Globus pallidus (tissue), 1 donor: ENCODE measurements at places on chromosomes 5 and 9.

- DNase-seq: no peak
These were observed 10.5 kb upstream of the IL13 start for GRCh38 chr5:132647473-132647872.

GRCh38 chr9:20537294-20537693 is 85.0 kb downstream of the MLLT3 start:
- DNase-seq: no peak

GRCh38 chr9:3151672-3152576 is 308.0 kb upstream of the PUM3 start:
- DNase-seq: no peak

DNA sequence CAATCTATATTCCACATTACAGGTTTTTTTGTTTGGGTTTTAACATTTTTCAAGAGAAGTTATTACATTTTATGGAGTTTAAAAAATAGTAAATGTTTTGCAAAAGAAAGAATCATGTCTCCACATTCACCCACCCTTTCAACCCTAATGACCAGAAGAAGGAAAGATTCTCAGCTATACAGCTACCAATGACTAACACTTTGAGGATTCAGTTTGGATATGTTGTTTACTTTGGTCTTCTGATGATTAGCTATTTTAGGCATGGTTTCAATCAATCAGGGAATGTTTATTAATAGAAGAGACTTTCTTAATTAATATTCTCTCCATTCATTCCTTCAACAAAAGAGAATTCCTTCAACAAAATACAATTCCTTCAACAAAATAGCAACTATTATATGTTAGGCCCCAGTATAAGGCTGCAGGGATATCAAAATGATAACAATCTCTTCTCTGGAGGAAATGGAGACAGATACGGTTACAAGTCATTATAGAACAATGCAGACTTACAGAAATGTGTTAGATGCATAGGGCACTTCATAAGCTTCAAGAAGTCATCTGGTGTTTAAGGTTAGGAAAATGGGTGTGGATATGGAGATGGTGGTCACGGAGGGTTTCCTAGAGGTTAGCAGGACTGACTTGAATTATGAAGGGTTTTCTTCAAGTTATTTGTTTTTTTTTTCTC is 9.3 kb upstream of the NR3C1 start:
- no peak for DNase-seq

DNA sequence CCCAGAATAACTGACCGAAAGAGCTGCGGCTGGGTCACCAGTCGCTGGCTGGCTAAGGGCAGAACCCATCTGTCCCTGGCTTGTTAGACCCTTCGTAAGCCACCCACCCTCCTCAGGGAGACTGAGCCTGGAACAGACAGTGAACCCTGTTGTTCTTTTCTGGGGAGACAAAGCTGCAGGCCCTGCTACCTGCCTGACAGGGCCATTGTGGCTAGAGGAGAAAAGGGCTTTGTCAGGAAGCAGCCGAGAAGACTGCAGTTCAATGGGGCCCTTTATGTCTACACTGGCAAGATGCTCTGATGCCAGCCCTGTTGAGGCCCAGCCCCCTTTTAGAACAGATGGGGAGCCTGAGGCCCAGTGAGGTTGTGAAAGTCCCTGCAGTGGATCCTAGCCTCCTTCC is 3.7 kb upstream of the NIPAL4 start:
- peak; percentile 99 for DNase-seq

- no peak for DNase-seq
These were observed 21.3 kb downstream of the MSX2 start for GRCh38 chr5:174745590-174746103.

DNA sequence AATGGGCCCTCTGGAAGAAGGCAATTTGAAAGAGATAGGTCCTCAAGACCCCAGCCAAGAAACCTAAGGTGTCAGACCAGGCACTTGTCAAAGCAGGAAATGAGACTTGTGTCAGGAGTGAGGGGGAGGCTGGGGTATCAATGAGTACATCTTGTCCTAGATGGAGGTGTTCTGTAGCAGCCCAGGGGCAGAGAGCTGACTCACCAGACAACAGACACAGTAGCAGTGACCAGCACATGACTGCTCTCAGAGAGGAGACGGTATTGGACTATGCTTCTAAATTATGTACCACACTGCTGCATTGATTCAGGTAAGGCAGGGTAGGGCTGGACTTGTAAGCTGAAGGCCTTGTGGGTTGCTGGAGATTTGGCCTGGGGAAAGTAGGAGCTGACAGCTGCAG is 551.2 kb upstream of the KLF4 start:
- no peak for DNase-seq

- peak; percentile 16 for DNase-seq
These were observed 122.9 kb downstream of the CAVIN4 start for GRCh38 chr9:100700689-100701318.

GRCh38 chr5:181203093-181203711 is 1.8 kb downstream of the TRIM7 start:
- DNase-seq: no peak

GRCh38 chr9:121478816-121479676 is 20.6 kb downstream of the GGTA1 start:
- DNase-seq: no peak

DNA sequence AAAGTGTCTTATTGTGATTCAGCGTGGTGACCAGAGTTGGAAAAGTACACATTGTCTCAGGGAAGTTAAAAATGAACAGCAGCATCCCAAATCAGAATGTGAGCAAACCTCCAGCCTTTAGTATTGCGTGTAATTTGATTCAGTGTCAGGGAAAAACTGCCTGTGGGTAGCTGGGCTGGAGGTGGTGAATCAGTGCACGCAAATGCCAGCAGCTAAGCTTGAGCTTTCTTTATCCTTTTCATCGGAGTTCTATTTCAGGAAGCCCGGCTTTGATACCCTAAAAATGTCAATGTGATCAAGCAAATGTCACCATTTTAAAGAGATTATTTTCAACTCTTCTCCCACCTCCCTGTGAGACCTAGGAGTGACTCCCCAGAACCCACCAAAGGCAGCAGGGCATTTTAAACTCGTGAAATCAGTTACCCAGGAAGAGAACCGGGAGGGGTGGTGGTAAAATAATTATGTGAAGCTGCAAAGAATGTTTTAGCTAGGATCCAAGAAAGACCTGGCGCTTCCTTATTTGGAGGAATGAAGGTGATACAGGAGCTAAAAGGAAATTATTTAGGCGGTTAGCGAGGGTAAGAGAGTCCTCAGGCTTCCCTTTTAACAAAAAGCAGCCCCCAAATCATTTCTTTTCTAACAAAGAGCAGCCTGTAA is 25.7 kb upstream of the C5orf47 start:
- no peak for DNase-seq

DNA sequence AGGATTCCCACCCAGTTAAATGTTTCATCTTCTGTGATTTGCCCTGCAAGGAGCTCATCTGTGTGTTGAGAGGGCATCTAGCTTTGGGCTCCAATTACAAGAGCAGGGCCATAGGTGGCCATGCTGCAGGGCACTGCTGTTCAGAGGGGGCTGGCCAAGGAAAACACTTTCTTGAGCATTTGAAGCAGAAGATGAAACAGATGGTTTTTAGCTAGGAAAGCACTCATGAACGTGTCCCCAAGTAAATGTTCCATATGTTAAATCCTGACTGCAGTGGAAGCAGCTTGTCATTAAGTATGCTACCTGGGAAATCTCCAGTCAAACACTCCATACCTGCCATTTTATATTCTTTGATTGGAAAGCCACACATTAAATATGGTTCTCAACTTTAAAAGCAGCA is 176.6 kb downstream of the FBXL7 start:
- no peak for DNase-seq

DNA sequence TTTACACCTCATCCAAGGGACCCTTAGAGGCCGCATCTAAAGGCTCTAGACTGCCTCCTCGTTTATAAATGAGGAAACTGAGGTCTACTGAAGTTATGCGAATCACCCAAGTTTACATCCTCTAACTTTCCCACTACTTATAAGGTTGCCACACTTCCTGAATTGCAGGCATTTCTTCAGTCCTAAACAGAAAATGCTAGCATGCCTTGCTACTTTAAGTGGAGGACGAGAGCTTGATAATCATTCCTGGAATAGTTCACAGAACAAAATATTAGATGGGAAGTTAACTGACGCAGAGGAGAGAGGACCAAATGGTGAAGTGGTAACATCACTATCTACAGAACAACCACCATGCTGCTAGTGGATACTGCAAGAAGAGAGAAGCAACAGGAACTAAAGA is 85.8 kb downstream of the GNAQ start:
- no peak for DNase-seq

- DNase-seq: no peak
These were observed 37.9 kb upstream of the RASA1 start for GRCh38 chr5:87229780-87230179.

DNA sequence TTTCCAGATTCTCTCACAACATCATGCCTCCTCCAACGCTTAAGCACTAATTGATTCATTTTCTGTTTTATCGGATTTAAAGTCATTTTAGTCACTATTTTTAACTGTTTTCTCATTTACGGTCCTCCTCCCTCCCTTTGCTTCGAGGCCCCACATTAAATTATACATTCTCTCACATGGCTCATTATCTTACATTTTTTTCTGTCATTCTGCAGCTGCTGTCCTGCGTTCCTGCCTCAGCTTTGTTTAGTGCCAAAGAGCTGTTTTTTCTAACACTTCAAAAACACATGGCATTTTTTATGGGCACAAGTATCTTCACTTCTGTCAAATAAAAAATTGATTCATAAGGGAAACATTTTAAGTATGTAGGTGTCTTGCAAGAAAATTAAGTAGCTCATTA is 130.1 kb upstream of the FST start:
- no peak for DNase-seq

DNA sequence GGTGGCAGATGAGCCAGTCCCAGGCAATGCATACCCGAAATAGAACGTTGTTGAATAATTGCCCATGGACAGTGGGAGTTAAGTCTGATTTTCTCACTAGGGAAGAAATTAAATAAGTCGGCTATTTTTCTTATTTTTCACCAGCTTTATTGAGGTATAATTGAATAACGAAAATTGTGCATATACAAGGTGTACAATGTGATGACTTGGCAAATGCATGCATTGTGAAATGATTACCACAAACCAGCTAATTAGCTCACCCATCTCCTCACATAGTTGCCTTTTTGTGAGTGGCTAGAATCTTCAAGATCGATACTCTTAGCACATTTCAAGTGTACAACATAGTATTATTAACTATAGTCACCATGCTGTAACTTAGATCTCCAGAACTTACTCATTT is 249.6 kb downstream of the ROR2 start:
- no peak for DNase-seq

- no peak for DNase-seq
These were observed 202.1 kb downstream of the TSSK1B start for GRCh38 chr5:113232667-113233066.

DNA sequence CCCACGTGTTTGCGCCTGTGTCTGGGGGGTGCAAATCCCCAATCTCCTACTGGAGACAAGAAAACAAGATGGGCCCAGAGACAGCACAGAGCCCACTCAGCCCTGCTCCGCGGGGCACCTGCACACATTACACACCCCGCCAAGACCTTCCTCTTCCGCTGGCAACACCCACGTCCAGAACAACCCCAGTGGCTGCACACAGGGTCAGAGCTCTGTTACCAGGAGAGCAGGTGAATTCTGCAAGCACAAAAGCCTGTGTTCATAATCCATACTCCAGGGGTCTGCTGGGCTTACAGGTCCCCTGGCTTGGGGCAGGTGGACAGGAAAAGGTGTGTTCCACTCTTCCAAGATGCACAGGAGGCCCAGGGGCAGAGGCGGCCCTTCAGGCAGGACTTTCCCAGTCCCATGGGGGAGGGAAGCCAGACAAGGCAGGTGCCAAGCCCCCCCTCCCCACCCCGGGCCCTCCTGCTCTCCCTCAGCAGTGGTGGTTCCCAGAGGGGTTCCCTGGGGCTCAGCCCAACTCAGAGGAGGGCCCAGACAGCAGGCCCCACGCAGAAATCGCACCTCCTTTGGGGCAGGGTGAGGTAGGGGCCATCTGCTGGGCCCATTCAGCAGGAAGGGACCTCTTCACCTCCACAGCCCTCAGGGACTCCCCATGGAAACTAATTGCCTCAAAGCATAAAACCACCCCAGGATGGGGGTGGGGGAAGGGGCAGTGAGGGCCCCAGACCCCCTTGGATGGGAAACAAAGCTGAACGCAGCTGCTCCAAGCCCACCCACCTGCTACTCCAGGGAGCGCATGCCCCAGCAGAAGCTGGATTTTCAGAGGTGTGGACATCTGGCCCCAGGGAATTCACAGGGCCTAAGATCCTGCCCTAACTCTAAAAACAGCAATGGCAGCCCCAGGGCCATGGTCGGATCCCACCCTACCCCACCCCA is 105.3 kb downstream of the VAV2 start:
- DNase-seq: no peak

DNA sequence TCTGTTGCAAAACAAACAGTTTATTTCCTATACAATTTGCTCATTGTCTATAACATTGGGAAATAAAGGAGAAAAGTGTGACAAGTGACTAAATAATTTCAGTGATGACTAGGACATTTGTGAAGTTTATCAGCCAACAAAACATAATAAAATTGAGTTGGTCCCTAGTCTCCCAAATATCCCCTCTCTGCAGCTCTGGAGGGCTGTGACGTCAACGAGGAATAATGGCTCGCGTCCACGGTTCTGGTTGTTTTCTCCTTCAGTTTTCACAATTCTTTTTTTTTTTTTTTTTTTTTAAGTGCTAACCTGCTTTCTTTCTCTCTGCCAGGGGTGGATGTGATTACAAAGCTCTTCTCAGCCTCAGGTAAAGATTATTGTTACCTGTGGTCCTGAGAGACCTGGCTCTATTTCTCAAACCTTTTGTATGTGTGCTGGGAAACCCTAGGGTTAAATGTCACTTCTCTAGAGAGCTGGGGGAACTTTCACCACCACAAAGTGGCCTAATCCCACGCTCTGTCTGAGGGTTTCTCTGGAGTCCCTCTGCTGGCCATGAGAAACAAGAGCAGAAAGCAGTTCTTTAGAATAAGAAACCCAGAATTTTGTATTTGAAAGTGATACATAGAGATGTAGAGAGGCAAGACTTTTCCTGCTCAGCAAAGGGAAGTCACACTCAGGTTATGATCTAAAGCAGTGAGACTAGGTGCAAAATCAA is 36.2 kb upstream of the ANKRD55 start:
- no peak for DNase-seq

DNA sequence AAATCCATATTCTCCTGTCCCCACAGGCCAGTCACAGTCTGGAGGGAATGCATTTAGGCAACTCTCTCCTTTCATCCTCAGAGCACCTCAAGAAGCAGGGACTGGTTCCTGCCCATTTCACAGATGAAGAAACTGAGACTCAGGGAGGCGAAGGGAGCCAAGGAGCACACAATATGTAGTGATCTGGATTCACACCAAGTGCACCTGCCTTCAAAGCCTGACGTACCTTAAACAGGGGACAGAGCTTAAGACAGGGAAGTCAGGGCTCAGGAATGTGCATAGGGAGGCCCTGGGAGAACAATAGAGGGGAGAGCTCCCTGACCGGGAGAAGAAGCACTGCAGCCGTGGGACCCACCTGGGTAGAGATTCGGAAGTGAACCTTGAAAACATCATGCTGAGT is 83.0 kb downstream of the GABBR2 start:
- no peak for DNase-seq

- DNase-seq: no peak
These were observed 29.8 kb downstream of the NEUROG1 start for GRCh38 chr5:135505973-135506372.

- peak; percentile 69 for DNase-seq
These were observed 1067.6 kb upstream of the DMAC1 start for GRCh38 chr9:8867148-8867547.

- DNase-seq: no peak
These were observed 104.3 kb downstream of the PDE4D start for GRCh38 chr5:59789197-59789596.

GRCh38 chr5:105617436-105618215 is 2053.1 kb downstream of the EFNA5 start:
- no peak for DNase-seq
